T follicular helper cell (primary cell): ENCODE measurements at places on chromosomes 11 and 22.

DNA sequence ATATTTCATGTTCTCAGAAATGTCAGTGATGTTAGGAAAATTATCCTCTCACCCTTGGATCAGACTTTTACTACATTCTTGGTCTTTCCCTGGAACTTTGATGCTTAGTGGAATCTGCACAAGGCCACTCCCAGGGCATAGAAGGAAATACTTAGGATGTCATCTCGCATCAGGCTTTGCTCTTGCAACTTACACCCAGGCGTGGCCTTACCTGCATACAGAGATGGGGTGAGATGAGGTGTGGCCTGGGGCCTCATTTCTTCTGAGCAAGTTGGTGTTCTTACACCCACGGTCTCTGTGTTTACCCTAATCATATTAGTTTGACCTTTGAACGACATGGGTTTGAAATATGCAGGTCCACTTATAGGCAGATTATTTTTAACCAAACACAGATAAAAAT, 19.0 kb upstream of the OR52K2 start:
- DNase-seq, result no peak

DNA sequence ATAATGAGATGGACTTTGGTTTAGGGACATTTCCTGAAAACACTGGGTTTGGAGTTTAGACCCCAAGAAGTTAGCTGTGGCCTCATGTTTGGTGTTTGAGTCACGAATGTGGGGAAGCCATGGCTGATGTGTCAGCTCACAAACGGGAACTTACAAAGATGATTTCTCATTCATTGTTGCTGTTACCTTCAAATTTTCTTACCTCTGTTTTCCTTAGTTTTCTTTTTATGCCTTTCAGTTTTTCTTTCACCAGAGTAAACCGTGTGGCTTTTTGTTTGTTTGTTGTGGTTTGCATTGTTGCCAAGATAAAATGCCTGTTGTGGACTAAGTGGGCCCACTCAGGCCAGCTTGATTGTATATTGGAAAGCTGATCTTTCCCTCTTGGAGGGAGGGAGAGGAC, 89.1 kb downstream of the SWAP70 start:
- DNase-seq, result no peak

DNA sequence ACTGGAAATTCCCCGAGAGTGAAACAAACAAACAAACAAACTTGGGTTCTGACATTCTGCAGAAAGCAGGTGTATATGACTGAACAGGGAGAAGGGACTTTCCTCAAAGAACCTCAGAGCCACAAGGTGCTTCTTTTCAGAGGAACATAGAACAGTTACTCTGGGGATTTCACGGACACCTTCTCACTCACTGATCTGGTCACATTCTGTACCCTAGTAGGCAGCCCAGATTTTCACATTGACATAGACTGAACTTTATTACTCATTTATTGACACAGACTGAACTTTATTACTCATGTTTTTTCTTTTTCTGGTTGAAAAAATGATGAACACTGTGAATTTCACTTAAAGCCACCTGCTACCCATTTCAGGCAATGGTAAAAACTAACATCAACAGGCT, 263.0 kb downstream of the OPCML start:
- no peak for DNase-seq

DNA sequence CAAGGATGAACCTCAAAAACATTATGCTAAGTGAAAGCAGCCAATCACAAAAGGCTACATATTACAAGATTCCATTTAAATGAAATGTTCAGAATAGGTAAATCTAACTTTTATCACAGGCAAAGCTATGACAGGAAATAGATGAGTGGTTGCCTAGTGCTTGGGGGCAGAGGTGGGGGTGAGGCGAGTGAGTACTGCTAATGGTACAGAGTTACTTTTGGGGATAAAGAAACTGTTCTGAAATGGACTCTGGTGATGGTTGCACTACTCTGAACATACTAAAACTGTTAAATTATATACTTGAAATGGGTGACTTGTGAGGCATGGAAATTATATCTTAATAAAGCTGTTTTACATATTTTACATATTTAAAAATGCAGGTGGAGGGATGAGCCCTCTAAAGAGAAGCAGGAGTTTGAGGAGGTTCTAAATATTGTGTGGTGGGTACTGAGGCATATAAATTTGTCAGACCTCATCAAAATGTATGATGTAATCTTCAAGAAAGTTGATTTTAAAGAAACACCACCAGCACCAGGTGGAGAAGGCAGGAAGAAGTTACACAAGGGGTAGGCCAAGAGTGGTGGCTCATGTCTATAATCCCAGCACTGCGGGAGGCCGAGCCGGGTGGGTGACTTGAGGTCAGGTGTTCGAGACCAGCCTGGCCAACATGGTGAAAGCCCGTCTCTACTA, 3.6 kb downstream of the SLC43A1 start:
- no peak for DNase-seq

- DNase-seq, result no peak
These were observed 158.1 kb downstream of the FBXO7 start for GRCh38 chr22:32632512-32633315.

DNA sequence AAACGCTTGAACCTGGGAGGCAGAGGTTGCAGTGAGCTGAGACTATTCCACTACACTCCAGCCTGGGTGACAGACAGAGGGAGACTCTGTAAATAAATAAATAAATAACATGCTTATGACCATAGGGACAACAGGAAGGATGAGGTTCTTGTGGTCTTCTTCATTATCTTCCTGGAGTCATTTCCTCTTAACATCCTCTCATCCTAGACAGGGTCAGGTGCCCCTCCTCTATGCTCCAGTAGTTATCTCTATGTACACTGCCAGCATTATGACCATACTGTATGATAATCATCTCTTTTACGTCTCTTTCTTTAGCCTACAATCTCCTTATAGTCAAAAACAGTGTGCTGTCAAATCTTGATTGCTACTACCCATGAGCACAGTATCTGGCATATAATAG, 17.7 kb downstream of the RAB30 start:
- no peak for DNase-seq

DNA sequence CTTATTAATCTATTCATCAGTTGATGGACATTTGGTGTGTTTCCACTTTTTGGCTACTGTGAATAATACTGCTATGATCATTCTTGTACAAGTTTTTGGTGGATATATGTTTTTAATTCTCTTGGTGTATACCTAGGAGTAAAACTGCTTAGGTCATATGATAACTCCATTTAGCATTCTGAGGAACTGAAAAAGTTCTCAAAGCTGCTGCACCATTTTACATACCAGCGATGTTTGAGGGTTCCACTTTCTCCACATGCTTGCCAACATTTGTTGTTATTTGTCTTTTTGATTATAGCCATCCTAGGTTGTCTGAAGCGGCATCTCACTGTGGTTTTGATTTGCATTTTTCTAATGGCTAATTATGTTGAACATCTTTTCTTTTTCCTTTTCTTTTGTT, 4.1 kb upstream of the ACER3 start:
- no peak for DNase-seq

DNA sequence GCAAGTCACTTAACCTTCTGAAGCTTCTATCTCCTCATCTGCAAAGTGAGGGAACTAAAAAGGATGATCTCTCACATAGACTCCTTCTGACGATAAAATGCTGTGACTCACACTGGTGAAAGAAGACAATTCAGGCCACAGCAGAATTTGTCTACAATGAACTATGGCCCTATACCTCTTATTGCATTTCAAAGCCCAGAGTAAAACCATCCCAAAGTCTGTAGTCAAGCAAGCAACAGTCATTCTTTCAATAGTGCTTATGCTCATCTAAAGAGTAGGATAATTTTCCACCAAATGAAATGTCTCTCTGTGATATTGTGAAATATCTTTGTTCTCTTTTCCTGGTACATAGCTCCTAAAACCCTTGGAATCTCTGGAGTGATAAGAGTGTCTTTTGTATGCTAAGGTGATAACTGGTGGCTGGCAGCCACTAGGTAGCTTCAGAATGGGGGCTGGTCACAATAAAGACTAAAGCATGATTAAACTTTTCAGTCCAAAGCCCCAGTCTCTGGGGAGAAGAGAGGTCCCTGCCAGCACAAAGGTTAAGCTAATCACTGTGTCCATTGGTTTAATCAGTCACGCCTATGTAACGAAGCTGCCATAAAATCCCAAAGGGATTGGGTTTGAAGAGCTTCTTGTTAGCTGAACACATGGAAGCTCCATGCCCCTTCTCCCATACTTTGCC, 30.8 kb downstream of the SYTL2 start:
- DNase-seq, result no peak
